ENCODE measurements at places on chromosomes 6 and 20.

DNA sequence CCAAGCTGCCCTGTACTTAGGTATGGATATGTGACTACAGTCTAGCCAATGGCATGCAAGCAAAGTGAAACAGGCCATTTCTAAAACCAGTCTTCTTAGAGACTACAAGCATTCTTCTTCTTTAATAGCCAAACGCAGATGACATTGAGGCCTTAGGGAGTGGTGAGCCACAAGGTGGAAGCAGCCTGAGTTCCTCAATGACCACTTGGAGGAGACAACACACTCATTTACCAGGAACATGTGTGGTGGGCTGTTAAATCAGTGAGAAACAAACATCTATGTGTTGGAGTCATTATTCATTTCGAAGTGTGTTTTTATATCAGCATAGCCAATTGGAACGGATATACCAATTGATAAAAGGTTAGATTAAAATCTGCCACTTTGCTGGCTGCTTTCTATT, 122.0 kb downstream of the GFRAL start:
- no peak for DNase-seq

- DNase-seq, result no peak
Measured at GRCh38 chr20:50873585-50873984, 57.7 kb downstream of the ADNP start.

GRCh38 chr6:25899123-25899522, 25.1 kb upstream of the SLC17A3 start:
- no peak for DNase-seq

DNA sequence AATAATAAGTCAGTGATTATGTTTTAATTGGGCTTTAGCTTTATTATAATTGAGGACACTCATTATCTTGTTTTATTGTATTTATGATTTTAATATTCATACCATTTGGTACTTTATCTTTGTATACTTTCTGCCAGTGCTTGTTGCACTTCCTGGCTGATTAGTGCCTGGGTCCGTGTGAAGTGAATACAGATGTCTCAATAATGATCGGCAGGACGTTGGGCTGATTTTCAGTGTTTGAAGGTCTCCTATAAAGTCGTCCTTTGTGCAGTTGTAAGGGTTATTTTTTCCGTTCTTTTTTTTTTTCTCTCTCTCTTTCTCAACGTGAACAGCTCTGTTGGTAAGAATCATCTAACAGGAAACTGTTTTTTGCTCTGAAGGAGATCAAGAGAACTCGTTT, 450.0 kb upstream of the POU3F2 start:
- no peak for DNase-seq

All from activated CD8-positive, alpha-beta memory T cell treated with anti-CD3 and anti-CD28 coated beads for 1 hour (primary cell).